Mammary epithelial cell (primary cell): ENCODE measurements at places on chromosomes 7 and 10. TPM values are rescaled to one million over a fixed set of nuclear protein-coding genes. Genes with fewer than 3 reads are reported as not detected.

Gene NOC3L
- 19.0 TPM for total RNA-seq

Gene NXPH1
- not detected for total RNA-seq

Gene STAG3
- 0.33 TPM for total RNA-seq

Gene WEE2
- total RNA-seq: not detected in 2 replicates

Gene ASB4
- total RNA-seq: not detected

Gene ANKRD61
- not detected in 2 replicates for total RNA-seq

- DNase-seq: no peak
These were observed 456.4 kb downstream of the CCSER2 start for GRCh38 chr10:84784749-84785148.

DNA sequence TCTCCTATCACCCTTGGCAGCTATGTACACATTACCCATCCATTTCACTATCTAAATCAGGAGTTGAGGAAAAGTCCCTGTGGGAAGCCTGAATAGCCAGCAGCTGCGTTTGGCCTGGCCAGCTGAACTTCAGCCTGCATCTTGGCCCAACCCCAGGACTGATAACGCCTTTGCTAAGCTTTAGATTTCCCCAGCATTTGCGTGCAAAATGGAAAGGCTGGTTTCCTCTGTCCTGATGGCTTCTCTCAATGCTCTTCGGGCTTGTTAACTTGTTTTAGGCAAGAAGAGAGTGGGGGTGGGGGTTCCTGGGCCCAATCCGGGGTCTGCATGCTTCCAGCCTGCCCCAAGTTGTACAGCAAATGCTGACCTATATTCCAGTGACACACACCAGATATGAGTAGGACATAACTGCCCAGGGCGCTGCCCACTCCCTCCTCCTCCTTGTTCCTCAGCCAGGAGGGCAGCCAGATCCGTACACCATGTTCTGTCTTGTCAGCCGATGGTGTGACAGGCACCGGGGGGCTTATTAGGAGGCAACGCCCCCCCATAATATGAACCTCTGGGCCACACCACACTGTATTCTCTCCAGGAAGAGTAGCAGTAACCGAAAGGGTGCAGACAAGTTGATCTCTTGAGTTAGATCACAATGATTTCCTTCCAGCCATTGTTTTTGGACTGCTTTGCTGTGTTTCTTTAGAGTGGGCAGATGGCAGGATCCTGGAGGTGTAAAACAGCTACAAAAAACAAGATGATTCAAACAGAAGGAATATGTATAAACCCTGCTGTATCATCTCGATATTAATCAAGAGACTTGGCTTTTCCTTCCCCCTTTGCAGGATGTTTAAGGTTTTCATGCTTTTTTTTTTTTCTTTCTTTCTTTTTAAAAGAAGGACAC, 339.0 kb downstream of the RNLS start:
- DNase-seq: no peak

- DNase-seq: peak; percentile 70
These were observed 39.8 kb upstream of the ELN start for GRCh38 chr7:73988197-73988596.

GRCh38 chr7:155764438-155764793, 47.8 kb downstream of the SHH start:
- DNase-seq: no peak

DNA sequence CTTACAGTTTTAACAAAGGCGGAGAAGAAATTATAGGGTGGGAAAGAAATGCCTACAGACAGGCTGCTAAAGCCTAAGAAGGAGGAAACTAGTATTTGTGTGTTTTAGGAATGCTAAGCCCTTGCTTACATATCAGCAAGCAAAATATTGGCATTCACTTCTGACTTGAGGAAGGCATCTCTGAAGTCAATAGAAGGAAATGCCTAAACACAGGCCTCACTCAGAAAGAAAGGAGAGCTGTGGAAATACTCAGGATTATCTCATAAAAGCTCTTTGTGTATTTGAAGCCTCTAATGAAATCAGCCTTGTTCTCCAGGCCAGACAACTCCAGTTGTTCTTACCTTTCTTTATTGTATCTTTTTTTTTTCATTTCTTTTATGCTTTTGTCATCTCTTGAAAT, 158.0 kb downstream of the AUTS2 start:
- DNase-seq: no peak

GRCh38 chr10:24292304-24293293, 83.7 kb downstream of the KIAA1217 start:
- no peak for DNase-seq

DNA sequence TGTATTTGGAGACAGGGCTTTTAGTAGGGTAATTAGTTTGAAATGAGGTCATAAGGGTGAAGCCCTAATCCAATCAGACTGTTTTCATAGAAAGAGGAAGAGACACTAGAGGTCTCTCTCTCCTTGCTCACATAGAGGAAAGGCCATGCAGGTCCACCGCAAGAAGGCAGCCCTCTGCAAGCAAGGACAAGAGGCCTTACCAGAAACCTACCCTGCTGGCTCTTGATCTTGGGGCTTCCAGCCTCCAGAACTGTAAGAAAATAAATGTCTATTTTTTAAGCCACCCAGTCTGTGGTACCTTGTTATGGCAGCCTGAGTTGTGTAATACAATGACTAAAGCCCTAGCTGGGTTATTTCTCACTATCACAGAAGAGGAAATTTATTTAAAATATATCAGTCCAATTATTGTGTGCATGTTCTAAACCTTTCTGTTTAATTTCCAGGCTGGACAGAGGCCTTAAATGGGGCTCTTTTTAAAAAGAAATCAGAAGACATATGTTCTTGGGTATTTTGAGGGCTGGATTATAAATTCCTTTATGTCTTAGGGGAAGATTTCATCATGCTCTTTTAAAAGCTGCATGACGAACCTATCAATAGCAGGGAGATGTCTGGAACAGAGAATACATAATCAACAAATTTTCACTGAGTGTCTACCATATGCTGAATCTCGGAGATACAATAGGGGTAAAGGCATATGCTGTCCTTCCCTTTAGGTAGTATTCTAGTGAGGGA, 12.9 kb upstream of the TMEM26 start:
- no peak for DNase-seq

DNA sequence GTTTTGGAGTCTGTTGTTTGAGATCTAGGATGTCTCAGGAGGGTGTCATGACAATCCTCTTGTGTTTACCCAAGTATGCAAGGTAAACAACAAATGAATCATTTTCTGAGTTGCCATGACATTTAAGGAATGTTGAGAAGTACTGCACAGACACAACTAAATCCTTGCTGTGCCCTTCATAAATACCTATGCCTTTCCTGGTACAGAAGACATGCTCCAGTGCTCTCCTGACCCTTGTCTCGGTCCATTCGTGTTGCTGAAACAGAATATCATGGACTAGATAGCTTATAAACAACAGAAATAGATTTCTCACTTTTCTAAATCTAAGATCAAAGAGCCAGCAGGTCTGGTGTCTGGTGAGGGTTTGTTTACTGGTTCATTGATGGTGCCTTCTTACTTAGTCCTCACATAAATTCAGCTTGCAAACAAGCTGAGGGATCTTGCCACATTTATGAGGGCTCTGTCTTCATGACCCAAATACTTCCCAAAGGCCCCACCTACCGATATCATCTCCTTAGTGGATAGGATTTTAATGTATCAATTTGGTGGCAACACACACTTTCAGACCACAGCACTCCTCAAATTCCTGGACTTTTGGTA, 341.8 kb upstream of the SEMA3A start:
- no peak for DNase-seq

DNA sequence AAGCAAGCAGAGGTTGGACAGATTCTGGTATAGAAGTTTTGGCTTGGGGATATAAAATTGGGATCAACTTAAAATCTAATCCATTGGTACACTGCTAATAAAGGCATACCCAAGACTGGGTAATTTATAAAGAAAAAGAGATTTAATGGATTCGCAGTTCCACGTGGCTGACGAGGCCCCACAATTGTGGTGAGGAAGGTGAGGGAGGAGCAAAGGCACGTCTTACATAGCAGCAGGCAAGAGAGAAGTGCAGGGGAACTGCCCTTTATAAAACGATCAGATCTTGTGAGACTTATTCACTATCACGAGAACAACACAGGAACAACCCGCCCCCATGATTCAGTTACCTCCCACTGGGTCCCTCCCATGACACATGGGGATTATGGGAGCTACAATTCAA, 9.7 kb downstream of the ACADSB start:
- DNase-seq: no peak

DNA sequence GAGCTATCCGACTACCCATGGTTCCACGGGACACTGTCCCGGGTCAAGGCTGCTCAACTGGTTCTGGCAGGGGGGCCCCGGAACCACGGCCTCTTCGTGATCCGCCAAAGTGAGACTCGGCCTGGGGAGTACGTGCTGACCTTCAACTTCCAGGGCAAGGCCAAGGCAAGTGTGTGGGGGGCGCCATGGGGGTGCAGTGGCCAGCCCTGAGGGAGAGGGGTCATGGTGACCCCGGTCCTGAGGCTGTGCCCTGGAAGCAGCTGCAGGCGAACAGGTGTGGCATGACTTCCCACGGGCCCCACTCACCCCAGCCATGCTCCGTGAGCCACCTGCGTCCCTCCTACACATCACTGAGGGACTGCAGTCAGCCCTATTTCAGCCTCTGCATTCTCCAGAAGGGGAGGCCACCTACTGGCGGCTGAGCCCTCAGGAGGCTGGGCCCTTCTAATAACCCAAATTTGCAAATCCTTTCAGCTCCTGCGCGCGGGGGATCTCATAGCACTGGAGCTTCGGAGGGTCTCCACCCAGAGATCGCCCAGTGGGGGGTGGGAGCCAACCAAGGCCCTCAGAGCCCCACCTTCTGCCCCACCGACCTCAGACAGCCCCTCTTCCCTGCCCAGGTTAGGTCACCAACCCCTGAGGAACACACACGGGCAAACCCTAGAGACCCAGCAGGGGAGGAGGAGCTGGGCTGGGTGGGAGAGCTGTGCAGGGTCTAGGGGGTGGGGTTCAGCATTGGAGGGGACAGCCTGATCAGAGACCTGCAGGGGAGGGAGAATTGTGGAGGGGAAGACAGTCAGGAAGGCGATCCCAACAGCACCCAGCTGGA, 30.8 kb downstream of the SH2B2 start:
- DNase-seq: no peak

- no peak for DNase-seq
These were observed 51.0 kb upstream of the SUN1 start for GRCh38 chr7:781186-781849.
